ENCODE measurements at places on chromosomes 2 and 18.

DNA sequence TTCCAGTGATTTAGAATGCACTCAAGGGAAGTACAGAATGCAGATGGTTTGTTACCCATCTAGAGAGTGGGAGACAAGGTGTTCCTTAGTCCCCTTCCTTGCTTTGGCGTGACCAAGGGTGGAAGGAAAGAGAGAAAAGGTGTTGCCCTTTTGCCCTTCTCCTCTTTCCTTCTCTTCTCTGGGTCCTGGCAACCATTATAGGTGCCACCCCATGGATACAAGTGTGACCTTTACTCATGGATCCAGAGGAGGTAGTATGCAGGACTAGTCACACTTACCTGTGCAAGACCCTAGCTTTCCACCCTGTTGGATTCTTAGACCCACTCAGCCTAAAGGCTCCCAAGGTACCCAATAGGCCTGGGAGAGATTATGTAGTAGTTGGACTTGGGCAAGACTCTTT, 11.6 kb upstream of the RBFA start:
- DNase-seq = no peak

- DNase-seq = no peak
These were observed 222.4 kb downstream of the LOXHD1 start for GRCh38 chr18:46434629-46435028.

DNA sequence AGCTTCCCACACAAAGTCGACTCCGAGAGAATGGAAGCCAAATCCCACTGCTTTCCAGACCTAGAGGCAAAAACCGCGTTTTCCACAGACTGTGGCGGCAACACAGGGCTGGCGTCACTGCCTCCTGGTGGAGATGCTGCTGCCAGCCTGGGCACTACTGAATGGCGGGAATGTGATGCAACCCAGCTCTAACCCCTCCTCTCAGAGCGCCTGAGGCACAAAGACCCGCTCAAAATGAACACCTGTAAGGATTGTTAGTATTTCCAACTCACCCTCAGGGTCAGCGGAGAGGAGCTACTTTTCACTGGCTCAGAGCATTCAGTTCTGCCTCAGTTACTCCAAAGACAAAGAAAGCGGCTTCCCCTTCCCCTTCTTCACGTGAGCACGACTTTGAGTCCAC, 548.0 kb upstream of the SALL3 start:
- DNase-seq = no peak

DNA sequence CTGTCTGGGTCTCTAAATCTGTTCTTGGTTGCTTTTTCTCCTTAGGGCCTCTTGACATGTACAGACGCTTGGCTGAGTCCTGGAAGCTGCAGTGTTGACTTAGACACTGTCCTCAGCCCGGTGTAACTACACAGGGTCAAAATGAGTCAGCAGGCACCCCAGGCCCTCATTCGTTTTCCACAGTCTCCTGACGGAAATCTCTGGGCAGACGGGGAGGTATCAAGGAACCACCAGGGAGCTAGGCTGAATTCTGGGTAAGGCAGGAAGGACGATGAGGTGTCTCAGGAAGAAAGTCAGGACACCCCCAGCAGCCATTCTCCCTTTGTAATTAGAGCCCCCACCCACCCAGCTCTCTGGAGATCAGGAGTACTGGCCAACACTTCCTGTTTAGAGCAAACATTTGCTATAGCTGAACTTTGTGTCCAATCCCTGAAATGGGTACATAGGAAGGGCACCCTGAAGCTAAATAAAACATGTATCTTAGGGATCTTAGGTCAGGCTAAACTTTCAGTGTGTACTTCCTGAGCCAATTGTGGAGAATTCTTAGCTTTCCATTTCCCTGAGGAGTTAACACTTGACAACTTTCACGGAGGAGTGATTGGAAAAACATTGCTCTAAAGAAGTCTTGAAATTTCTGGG, 23.9 kb upstream of the EPAS1 start:
- no peak for DNase-seq

GRCh38 chr2:32958821-32959220, 12.1 kb downstream of the LTBP1 start:
- DNase-seq = no peak

Measured in left forelimb (tissue), 1 donor.